ENCODE measurements at places on chromosomes 1 and 21.

GRCh38 chr1:225146478-225146877 lies 217.0 kb downstream of the DNAH14 start:
- no peak overlapping the region for H3K27ac ChIP-seq
- H3K4me1 ChIP-seq = no peaks in the 10 kb centered on the region
- H3K27me3 ChIP-seq = no peaks in the 10 kb centered on the region

GRCh38 chr1:2240270-2241156 lies 12.4 kb downstream of the SKI start:
- H3K4me3 ChIP-seq = no peak overlapping the region
- peaks cover 92% of the 10 kb centered on the region for H3K4me1 ChIP-seq
- peaks cover 39% of the 10 kb centered on the region for H3K36me3 ChIP-seq
- no peak overlapping the region for H3K27ac ChIP-seq
- H3K27me3 ChIP-seq = no peaks in the 10 kb centered on the region

- H3K27me3 ChIP-seq = no peaks in the 10 kb centered on the region
- peaks cover 6% of the 10 kb centered on the region for H3K4me1 ChIP-seq
- H3K36me3 ChIP-seq = no peaks in the 10 kb centered on the region
- no peak overlapping the region for H3K27ac ChIP-seq
- no peak overlapping the region for H3K4me3 ChIP-seq
Observed at GRCh38 chr1:109864930-109865612, 45.6 kb upstream of the CSF1 start.

- H3K27me3 ChIP-seq = no peaks in the 10 kb centered on the region
- no peaks in the 10 kb centered on the region for H3K36me3 ChIP-seq
- H3K4me1 ChIP-seq = peaks cover 20% of the 10 kb centered on the region
Observed at GRCh38 chr1:227892489-227893299, 55.0 kb downstream of the WNT9A start.

GRCh38 chr1:193625255-193625654 lies 438.8 kb upstream of the B3GALT2 start:
- no peaks in the 10 kb centered on the region for H3K27me3 ChIP-seq
- H3K4me3 ChIP-seq = no peak overlapping the region
- DNase-seq = no peak
- no peaks in the 10 kb centered on the region for H3K36me3 ChIP-seq
- H3K4me1 ChIP-seq = no peaks in the 10 kb centered on the region

GRCh38 chr1:94033849-94034248 lies 87.1 kb downstream of the ABCA4 start:
- H3K36me3 ChIP-seq = no peaks in the 10 kb centered on the region
- no peaks in the 10 kb centered on the region for H3K4me1 ChIP-seq
- DNase-seq = no peak

DNA sequence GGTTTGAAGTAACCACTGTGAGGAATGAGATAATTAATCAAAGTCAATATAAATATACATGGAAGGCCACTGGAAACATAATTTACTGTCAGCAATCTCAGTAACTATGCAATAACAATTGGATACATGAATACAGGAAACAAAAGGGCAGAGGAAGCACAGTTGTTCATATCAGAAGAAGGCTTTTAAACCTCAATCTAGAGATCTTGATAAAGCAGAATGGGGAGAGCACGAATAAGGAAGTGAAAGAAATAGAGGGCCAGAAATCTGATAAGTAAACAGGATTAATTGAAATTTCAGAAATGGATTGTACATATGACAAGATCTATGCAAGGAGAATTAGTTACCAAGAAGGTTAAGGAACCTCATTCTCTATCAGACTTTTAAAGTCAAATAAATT lies 93.0 kb downstream of the EVI5 start:
- H3K4me3 ChIP-seq = no peak overlapping the region
- H3K36me3 ChIP-seq = no peaks in the 10 kb centered on the region
- no peaks in the 10 kb centered on the region for H3K4me1 ChIP-seq
- H3K27me3 ChIP-seq = no peaks in the 10 kb centered on the region

DNA sequence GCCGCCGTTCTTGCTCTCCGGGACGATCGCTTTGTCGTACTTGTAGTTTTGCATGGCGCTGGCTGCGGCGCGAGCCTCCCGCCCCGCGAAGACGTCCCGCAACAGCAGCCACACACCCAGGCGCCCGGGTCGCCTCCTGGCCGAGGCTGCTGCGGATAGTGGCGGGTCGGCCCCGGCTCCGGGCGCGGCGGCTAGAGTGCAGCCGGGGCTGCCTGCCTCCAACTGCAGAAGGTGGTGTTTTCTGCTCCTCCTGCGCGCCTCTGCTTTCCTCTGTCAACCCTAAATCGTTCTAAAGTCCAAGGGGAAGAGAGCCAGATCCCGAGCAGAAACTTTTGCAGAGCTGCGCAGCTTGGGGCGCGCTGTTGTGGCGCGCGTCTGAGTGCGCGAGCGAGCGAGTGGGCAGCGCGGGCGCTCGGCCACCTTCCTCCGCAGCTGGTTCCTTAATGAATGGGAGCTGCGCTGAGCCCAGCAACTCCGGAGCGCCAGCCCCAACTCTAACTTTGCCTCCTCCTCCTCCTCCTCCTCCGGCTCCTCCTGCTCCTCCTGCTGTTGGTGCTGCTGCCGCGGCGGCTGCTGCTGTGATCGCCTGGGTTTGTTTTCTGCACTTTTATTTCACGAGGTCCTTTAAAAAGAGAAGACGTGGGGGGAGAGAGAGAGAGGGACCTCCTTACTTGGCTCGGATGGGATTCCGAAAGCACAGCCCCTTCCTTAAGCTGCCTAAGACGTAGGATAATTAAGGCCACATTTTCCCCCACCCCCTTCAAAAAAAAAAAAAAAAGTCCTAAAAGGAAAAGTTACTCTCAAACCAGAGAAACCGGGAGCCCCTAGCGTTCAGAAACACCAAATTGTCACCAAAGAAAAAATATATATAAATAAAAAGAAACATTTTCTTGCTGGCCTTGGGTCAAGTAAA lies at the start of gene PLPP3:
PLPP3 (minus strand) TSS at position 601 of the 913 bp plus-strand sequence; CDS start at position 54, 547 bp downstream.
- H3K4me3 ChIP-seq = no peak within 1 kb of the TSS
- H3K27me3 ChIP-seq = peaks cover 44% of the 10 kb centered on the region
- no peak for DNase-seq

GRCh38 chr1:43302721-43303470 lies 2.1 kb downstream of the TIE1 start:
- H3K36me3 ChIP-seq = no peaks in the 10 kb centered on the region
- H3K27me3 ChIP-seq = no peaks in the 10 kb centered on the region
- H3K27ac ChIP-seq = no peak overlapping the region
- H3K4me3 ChIP-seq = no peak overlapping the region

DNA sequence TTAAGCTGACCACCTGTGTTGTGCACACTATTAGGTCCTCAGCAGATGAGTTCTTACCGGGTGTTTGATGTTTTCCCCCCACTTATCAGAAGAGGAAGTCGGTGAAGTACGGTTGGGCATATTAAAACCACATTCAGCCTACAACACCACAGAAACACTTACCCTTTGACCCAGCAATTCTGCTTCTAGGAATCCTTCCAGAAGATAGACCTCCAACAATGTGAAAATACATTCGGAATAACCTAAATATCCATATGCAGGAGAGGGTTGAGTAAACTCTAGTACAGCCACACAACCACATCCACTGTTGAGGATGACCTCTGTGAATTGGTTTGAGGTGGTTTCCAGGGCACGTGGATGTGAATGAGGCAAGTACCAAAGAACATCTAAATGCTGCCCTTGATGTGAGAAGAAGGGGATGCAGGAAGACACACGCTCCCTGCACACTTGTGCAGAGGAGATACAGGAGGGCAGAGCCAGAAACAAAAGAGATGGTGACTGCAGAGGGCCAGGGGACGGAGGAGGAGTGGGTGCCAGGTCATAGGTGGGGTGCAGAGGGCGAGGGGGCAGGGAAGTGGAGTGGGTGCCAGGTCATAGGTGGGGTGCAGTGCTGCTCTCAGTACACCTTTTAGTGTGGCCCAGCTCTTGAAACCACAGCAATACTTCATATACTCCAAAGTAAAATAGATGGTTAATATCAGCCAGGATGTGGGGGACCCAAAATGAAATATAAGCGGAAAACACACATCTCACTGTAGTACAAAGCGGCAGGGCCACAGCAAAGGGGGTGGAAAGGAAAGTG lies 12.8 kb downstream of the ADARB1 start:
- no peak for DNase-seq
- H3K27ac ChIP-seq = no peak overlapping the region
- no peaks in the 10 kb centered on the region for H3K27me3 ChIP-seq
- peaks cover 70% of the 10 kb centered on the region for H3K4me1 ChIP-seq
- no peak overlapping the region for H3K4me3 ChIP-seq

DNA sequence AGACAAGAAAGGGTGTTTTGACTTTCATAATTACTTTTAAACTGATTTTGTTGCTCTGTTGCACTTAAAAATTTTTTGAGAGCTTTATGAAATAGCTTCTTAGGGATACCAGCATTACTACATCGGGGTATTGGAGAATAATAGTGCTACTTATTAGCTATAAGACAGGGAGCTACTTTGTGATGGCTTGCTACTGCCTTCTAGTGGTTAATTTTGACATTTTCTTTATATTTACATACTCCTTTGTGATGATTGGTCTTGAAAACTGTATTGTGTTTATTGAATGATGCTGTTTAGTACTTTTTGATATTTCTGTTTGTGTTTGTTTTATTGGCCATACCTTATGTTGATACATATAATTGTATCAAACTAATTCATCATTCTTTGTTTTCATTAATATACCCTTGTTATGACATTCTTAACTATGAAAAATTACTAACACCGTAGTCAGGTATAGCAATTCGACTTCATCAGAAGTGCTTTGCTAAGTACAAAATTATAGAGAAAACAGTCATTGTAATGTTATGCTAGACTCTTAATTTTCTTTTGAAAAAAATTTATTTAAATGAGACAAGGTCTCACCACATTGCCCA lies 85.5 kb downstream of the CLIC4 start:
- no peak for DNase-seq
- H3K27me3 ChIP-seq = no peaks in the 10 kb centered on the region
- no peak overlapping the region for H3K4me3 ChIP-seq
- no peak overlapping the region for H3K27ac ChIP-seq
- H3K4me1 ChIP-seq = no peaks in the 10 kb centered on the region
- H3K36me3 ChIP-seq = no peaks in the 10 kb centered on the region

- no peak for DNase-seq
- no peak overlapping the region for H3K4me3 ChIP-seq
- H3K27me3 ChIP-seq = no peaks in the 10 kb centered on the region
- H3K4me1 ChIP-seq = no peaks in the 10 kb centered on the region
- no peaks in the 10 kb centered on the region for H3K36me3 ChIP-seq
- H3K27ac ChIP-seq = no peak overlapping the region
Observed at GRCh38 chr1:68770817-68771216, 273.9 kb upstream of the DEPDC1 start.

DNA sequence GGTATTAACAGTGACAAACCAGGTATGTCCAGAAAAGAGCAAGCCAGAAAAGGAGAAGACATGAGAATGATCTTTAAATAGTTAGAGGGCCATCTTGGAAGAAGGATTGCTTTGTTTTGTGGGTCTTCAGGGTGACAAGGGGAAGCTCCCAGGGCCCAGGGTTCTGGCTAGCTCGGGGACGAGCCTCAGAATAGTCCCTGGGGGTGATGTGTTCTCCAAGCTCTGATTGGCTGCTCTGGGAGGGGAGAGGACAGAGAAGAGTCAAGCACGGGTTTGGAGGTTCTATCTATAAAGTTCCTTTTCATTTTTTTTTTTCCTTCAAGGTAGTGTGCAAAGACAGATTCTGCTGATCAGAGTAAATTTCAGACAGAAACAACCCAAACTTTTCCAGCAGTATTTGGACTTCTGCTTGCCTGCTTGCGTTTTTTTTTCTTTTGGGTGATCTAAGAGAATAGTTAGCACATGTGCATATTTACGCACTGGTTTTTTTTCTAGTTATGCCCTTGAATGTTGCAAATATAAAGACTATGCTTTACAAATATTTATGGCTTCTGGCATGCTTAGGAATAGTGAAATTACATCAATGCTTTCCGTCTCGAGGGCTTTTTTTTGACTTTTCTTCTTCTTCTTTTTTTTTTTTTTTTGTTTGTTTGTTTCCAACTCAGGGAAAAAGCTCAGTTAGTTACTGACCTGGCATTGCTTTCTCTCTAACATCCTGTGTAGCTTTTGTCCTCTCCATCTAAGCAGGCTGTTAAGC lies 59.7 kb downstream of the ROR1 start:
- no peak overlapping the region for H3K27ac ChIP-seq
- H3K27me3 ChIP-seq = no peaks in the 10 kb centered on the region
- H3K36me3 ChIP-seq = no peaks in the 10 kb centered on the region
- no peak overlapping the region for H3K4me3 ChIP-seq

GRCh38 chr1:244802041-244802440 lies 33.4 kb upstream of the COX20 start:
- no peak for DNase-seq
- H3K4me3 ChIP-seq = no peak overlapping the region
- no peaks in the 10 kb centered on the region for H3K36me3 ChIP-seq
- no peaks in the 10 kb centered on the region for H3K27me3 ChIP-seq
- peaks cover 3% of the 10 kb centered on the region for H3K4me1 ChIP-seq

- H3K27ac ChIP-seq = no peak overlapping the region
- no peaks in the 10 kb centered on the region for H3K36me3 ChIP-seq
- H3K27me3 ChIP-seq = no peaks in the 10 kb centered on the region
- no peak for DNase-seq
Observed at GRCh38 chr1:116372191-116372590, 853 bp upstream of the ATP1A1 start.

- H3K4me3 ChIP-seq = no peak overlapping the region
- no peak for DNase-seq
- no peak overlapping the region for H3K27ac ChIP-seq
- H3K27me3 ChIP-seq = no peaks in the 10 kb centered on the region
- no peaks in the 10 kb centered on the region for H3K36me3 ChIP-seq
- no peaks in the 10 kb centered on the region for H3K4me1 ChIP-seq
Observed at GRCh38 chr1:230771773-230772354, 24.7 kb downstream of the CAPN9 start.

DNA sequence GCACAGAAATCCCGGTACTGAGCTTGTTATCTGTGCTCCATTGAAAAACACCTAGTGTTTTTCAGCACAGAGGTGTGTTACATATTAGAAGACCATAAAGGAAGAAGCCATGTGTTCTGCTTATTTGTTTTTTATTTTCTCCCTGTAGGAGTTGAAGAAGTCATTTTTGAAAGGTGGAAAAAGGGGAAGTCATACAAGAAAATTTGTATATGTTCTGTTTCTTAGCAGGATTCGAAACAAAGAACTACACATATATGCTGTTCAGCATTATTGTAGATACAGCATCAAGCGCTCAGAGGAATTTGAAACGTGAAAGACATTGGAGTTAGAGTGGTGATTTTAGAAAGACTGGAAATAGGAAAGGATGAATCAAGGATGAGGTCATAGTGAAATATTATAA lies 345.3 kb upstream of the ADGRL2 start:
- no peak for DNase-seq
- H3K4me3 ChIP-seq = no peak overlapping the region
- H3K36me3 ChIP-seq = no peaks in the 10 kb centered on the region
- H3K27me3 ChIP-seq = no peaks in the 10 kb centered on the region

GRCh38 chr1:24925082-24925779 lies 4.8 kb downstream of the RUNX3 start:
- peaks cover 81% of the 10 kb centered on the region for H3K4me1 ChIP-seq
- no peaks in the 10 kb centered on the region for H3K27me3 ChIP-seq
- peak; percentile 84 for DNase-seq
- peaks cover 64% of the 10 kb centered on the region for H3K36me3 ChIP-seq
- H3K4me3 ChIP-seq = peak overlapping the region; percentile 83
- peak overlapping the region; percentile 73 for H3K27ac ChIP-seq

- H3K27me3 ChIP-seq = no peaks in the 10 kb centered on the region
- H3K36me3 ChIP-seq = no peaks in the 10 kb centered on the region
- H3K4me1 ChIP-seq = no peaks in the 10 kb centered on the region
- no peak for DNase-seq
- H3K27ac ChIP-seq = no peak overlapping the region
Observed at GRCh38 chr21:33089395-33090119, 19.6 kb downstream of the OLIG1 start.
